ENCODE measurements at places on chromosomes 11 and 22.

- DNase-seq, result no peak
These were observed 831 bp upstream of the TMEM135 start for GRCh38 chr11:87036756-87037449.

GRCh38 chr11:33694346-33695050 lies 6.1 kb downstream of the C11orf91 start:
- DNase-seq, result no peak

GRCh38 chr11:833849-834311 lies 1.1 kb downstream of the CD151 start:
- DNase-seq, result no peak

- no peak for DNase-seq
These were observed 28.0 kb downstream of the SWAP70 start for GRCh38 chr11:9691865-9692264.

- no peak for DNase-seq
These were observed 935.1 kb upstream of the RAG2 start for GRCh38 chr11:37533087-37533486.

DNA sequence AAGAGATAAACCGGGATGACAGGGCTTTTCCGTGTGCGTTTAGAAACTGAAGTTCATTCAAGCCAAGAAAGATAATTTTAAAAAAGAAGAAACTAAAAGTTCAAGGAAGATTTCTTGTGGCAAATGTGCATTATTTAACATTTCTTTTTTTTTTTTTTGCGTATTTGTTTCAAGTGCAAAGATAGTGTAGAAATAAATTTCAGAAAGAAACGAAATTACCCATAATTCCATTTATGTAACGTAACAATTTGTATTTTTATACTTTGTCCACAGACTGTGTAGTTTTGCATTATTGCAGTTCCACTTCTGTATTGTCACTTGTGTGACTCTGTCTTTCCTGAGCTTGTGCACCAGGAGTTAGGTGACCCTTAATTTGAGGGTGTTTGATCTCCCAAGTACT lies 24.0 kb downstream of the SNAP29 start:
- DNase-seq, result no peak

DNA sequence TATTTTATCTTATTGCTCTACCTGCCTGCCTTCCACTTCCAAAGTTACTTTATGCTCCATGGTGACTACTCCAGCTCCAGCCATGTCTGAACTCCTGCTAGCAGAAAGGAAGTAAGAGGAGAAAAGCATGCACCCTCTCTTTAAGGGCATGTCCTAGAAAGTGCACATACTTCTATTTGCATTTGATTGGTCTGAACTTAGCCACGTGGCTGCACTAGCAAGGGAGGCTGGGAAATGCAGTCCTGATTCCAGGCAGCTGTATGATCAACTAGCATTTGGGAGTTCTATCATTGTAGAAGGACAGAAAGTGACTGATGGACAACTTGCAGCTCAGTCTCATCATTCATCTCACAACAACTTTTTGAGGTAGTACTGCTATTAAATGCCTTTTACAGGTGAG lies 515.7 kb downstream of the BUD13 start:
- no peak for DNase-seq

DNA sequence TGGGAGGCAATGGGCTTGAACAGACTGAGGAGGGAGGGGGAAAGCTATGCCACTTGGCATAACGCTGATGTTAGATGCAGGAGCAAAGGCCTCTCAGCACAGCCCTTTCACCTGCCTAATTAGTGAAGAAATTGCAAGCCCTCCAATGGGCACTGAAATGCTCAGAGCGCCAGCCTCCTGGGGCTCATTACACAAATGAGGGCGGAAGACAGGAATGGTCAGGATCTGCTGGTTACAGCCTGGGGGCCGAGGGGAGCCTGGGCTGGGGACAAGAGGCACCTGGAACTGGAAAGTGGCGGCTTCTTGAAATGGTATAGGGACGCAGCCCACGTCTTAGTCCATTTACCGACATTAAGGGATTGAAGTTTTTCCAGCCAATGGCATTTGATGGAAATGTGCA lies 50.2 kb upstream of the PLET1 start:
- no peak for DNase-seq

DNA sequence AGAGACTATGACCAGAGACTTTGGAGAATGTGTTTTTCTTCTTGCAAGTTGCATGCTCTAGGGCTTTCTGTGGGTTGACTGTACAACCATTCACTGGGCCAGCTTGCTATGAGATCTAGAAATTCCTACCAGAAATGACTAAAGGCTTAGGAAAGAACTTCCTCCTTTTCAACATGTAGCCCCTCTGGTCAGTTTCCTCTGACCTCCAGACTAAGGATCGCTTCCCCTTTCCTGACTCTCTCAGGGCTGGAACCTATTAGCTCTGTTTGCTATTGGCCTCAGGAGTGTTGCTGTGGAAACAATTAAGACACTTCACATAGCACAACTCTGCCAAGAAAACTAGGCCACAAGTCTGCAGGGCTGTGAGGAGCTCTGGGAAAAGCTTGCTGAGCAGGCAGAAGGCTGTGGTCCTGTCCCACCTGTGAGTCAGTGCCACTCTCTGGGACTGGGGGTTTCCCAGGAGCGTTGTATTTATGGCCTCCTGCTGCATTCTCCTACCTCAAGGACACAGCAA lies 10.7 kb downstream of the CRY2 start:
- peak; percentile 41 for DNase-seq

GRCh38 chr22:17537155-17537554 lies 26.1 kb upstream of the SLC25A18 start:
- no peak for DNase-seq

DNA sequence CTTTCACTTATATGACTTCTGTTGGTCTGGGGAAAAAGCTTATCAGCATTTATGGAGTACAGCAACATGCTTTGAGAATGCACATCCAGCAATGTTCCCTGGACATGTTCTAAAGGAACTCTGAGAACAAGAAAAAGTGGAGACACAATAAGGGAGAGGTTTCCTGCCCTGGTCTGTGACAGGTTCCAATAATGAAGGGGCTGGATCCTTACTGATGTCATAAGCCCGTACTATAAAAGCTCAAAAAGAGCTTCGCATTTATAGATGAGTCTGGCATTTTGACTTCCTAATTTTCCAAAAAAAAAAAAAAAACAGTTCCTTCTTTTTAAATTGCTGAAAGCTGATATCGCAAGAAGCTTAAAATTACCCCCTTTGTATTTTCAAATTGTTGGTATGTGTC lies 129.1 kb downstream of the MPPED2 start:
- no peak for DNase-seq

GRCh38 chr11:120332822-120333716 lies 3.1 kb upstream of the ARHGEF12 start:
- no peak for DNase-seq

GRCh38 chr11:73465023-73465675 lies 89.0 kb downstream of the RELT start:
- DNase-seq, result no peak

- DNase-seq, result peak; percentile 63
These were observed 18.9 kb downstream of the LIMK2 start for GRCh38 chr22:31230871-31231621.

DNA sequence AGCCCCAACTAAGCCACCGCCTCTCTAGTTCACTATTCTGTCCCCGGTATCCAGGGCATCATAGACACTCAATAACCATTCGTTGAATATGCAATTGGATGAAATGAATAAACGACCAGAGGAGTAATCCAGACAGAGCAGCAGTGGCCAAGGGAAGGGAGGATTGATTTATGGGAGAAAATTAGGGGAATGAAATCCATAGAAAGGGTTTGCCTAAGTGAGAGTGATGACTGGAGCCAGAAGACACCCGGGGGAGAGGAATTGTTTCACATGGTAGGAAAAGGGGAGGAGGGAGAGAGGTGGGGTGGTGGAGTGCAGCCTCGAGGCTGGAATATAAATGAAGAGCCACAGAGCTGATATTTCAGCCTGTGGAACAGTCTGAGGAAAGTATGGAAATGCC lies 168.2 kb downstream of the COMMD9 start:
- no peak for DNase-seq

DNA sequence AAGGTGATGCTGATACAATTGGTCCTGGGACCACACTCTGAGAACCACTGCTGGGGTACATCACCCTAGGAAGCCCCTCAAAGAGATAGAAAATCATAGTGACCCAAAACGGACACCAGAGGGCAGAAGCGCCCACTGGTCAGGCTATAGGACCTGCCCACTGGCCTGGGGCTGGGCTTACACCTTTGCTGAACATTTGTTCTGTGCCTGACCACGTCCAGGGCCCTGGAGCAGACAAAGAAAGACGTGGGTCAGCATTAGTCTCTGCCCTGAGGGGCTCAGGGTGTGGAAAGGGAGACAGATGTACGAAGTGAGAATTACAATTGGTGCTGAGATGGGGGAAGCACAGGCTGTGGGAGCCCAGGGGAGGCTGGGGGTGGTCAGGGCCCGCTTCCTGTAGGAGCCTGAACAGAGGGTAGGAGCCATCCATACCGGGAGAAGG lies 14.4 kb upstream of the SERPINH1 start:
- DNase-seq, result peak; percentile 19

DNA sequence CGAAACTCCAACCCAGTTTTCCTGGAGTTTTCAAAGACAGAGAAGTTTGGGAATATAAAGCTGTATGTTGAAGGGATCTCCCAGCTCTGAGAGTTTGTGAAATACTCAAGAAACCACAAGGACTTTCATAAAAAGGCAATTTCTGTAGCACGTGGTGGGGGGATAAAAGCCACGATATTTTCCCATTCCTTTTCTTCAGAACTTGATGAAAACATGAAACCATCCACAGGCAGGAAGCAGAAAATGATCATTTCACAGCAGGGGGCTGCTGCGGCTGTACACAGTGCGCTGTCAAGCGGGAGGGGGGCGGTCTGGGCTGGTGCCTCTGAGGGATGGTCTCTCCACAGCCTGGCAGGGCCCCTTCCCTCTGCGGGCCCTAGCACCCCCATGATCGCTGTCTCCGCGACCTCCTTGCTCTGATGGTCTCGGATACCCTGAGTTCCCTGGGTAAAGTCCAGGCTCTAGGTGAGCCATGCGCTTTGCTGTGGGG lies 423.2 kb downstream of the MN1 start:
- no peak for DNase-seq

DNA sequence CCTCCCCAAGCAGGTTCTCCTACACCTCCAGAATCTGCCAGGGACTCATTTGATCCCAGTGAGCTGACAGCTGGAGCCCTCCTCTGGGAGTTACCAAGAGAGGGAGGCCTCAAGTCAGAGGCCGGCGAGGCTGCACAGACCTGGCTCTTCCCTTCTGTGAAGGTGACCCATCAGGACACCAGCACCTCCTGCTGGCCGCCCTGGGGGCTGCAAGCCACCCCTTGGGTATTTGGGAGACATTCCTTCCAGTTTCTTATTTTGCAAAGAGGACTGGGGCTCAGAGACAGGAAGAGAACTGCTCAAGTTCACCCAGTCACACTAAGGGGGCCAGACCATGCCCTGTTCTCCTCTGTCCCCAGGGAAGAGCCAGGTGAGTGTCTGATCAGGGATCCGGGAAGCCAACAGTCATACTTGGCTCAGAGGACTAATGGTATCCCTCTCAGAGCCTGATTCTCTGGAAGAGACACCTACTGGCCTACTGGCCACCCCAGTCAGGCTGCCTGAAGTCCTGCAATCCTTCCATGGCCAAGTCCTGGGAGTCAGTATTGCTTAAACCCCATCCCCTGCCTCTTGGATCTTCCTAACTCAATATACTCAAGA lies 40.5 kb upstream of the RIC3 start:
- DNase-seq, result peak; percentile 43

DNA sequence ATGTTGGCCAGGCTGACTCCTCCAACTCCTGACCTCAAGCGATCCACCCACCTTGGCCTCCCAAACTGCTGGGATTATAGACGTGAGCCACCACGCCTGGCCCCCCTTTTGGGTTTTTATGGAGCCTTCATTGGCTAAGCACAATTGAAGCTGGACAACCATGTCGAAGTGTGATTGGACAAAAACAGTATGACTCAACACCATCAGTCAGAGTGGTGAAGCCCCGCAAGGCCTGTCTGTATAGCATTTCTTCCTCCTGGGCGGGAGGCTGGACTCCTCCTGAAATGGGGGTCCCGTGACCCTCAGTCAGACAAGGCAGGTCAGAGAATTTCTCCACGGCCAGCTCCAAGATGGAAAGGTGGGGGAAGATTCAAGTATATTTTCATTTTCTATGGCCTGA lies 3.1 kb upstream of the PARVB start:
- DNase-seq, result no peak

DNA sequence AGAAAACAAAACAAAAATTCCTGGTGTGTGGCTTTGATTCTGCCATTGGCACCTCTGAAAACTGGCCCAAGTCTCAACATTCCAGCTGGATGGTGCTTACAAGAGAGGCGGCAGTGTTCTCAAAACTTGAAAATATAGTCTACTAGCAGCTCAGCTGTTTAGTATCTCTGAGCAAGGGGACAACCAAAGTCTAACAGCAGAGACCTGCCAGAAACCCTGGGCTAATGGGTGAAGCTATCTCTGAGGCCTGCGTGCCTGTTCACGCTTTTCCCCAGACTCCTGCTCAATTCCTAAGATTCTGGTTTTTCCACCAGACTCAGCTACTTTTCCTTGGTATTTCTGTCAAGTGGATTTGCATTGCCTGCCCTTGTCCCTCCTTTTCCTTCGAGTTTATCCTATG lies 17.9 kb downstream of the TMEM218 start:
- no peak for DNase-seq

GRCh38 chr11:69443138-69443967 lies 38.1 kb upstream of the LINC01488 start:
- DNase-seq, result peak; percentile 76

- no peak for DNase-seq
These were observed 6.4 kb downstream of the PACSIN2 start for GRCh38 chr22:43008509-43008908.

DNA sequence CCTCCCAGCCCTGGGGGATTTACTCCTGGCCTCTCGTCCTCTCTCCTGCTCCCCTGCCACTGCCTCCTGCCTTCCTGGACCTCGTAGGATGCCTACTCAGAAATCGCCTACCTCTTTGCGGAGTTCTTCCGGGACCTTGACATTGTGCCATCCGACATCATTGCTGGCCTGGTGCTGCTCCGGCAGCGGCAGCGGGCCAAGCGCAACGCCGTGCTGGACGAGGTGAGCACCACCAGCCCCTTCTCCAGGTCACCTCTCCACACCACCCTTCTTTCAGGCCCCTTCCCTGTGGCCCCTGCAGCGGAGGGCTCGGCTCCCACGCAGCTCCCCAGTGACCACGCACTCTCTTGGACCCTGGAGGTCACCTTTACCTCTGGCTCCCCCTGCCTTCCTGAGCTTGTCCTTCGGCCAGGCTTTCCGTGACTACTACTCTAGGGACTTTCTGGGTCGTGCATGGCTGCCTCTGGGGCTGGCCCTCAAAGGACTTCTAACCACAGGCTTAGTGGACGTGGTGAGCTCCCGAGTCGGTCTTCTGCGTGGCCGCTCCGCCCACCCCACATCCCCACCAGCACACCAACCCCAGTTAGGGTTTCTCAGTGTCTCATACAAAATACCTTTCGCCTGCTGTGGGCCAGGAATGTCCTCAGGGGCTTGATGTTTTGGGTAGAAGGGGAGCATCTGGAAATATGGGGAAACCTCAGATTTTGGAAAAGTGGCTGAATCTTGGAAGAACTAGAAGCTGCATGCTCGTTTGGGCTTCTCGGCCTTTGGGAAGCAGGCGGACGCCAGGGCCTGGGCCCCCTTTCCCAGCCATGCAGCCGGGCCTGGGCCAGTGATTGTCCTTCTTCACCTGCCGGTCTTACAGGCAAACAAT lies 24.1 kb upstream of the MYRF start:
- DNase-seq, result no peak
